A549 treated with CORT108297 at 1 μM for 4 hours (cell line): ENCODE measurements at places on chromosomes 16 and 17. TPM values are rescaled to one million over a fixed set of nuclear protein-coding genes. Genes with fewer than 3 reads are reported as not detected.

The CLDN9 gene
- 0.30 to 0.52 TPM (median 0.35 TPM) in 5 replicates for total RNA-seq

The JPT1 gene
- 762 to 868 TPM (median 811 TPM) in 5 replicates for total RNA-seq

The MYH13 gene
- total RNA-seq, result not detected in 5 replicates

The CDT1 gene
- 28.0 to 36.0 TPM (median 34.9 TPM) in 5 replicates for total RNA-seq

The WNT9B gene
- total RNA-seq, result not detected in 5 replicates

The CDH13 gene
- total RNA-seq, result 0.01 TPM in 1 of 5 replicates, not detected in the others

The EPX gene
- total RNA-seq, result 0.03 TPM in 1 of 5 replicates, not detected in the others

The SMPD3 gene
- total RNA-seq, result 0.10 to 0.31 TPM (median 0.14 TPM) in 5 replicates

The SKAP1 gene
- total RNA-seq, result 0.18 to 0.42 TPM (median 0.37 TPM) in 3 of 5 replicates, not detected in the others

The SPATA22 gene
- total RNA-seq, result not detected in 5 replicates

The GP1BA gene
- not detected in 5 replicates for total RNA-seq

The MEOX1 gene
- not detected in 5 replicates for total RNA-seq
